LHCN-M2 (cell line): ENCODE measurements at places on chromosomes 5 and 9.

DNA sequence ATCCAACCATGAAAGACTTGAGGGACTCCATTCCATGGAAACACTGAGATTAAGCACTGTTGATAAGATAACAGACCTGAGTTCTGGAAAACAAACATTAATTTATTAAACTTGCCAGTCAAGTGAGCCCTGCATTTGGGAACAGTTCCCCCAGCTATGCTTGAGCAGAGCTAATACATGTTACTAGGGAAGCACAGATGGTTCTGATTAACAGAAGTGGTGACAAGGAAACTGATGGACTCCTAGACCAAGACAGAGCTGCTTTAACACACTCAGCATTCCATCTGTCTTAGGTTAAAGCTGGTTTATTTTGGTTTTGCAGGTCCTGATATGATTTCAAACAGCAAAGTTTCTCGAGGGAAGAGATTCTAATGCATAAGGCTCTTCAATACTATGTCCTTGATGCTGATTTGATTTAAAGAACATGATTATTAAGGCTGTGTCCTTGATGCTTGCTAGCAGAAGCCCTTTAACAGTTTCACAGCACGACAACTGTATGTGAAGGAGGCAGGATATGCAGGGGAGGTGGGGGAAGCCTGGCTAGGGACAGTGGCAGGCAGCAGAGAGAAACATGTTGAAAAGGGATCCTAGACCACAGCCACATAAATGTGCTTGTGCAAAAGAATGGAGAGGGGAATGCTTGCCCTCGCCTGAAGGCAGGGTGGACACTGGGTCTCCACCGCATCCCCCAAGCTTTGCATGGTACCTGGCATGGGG is 66.2 kb downstream of the ACTBL2 start:
- DNase-seq, result no peak

GRCh38 chr9:99119976-99120655 is 15.2 kb downstream of the TGFBR1 start:
- no peak for DNase-seq

DNA sequence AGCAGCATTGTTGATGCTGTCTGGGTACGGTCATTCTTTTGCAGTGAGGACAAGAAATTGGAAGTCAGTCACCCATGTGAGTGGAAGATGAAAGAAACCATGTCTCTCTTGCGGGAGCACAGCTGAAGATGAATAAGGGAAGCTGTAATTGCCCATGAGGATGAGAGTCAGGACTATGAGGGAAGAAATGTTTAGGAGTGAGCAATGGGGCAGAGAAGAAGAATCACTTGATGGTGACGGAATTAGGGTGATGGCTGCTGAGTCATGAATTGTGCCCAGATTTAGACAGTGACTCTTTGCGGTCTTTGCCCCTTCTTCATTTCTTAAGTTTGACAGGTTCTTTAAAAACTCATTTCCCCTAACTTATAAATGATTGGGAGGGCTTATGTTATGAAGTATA is 183.3 kb downstream of the MAST4 start:
- peak; percentile 10 for DNase-seq

DNA sequence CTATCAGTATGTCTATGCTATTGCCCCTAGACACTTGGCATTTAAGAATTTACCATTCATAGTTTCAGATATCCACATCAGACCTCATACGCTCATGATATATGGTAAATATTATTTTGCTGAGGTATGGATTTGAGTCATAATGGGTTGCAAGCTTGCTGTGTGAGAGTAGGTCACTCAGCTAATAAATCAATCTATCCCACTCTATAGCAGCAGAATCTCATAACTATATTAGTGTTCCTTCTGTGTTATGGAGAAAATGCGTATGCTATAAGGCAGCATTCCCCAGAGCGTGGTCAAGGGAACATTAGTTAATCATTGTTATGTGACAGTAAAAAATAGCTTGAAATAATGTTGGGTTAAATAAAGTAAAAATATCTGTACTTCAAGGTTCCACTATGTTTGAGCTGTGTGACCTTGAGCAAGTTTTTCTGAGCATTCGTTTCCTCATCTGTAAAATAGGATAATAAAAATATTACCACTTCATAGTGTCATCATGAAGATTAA is 7.7 kb downstream of the TRIM32 start:
- DNase-seq, result no peak

DNA sequence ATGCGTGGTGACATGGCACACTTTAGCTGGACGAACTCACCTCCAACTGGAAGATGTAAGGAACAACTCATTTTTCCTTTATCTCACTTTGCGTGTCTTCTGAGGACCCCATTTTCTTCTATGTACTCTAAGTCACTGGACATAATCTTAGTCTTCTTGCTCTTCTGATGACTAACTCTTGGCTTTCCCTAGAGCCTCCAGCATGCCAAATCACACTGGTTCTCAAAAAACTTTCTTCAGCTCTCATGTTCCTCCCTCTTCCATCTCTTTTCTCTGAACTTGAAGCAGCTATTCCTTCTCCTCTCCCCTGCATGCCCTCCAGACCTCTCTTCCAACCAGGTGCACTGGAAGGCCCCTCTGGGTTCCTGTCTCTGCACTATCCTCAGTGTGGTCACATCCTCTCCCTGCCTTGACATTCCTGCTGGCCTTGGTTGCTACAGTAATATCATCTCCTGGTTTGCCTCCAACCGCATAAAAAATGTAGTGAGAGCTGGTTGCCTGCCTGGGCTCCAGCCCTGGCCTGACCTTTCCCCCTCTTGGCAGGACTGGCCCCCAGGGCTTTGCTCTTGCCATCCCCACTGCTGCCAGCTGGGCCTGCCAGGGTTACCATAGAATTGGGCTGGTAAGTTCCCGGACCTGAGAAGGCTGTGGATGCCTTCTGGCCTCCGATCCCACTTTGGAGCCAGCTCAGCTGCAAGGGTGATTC is 44.8 kb upstream of the BNC2 start:
- peak; percentile 21 for DNase-seq
